CMK (cell line): ENCODE measurements at places on chromosomes 4 and X.

DNA sequence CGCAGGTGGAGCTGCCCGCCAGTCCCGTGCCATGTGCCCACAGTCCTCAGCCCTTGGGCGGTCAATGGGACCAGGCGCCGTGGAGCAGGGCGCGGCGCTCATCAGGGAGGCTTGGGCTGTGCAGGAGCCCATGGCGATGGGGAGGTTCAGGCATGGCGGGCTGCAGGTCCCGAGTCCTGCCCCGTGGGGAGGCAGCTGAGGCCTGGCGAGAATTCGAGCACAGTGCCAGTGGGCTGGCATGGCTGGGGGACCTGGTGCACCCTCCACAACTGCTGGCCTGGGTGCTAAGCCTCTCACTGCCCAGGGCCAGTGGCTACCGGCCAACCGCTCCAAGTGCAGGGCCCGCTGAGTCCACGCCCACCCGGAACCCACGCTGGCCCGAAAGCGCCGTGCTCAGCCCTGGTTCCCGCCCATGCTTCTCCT is 646.5 kb downstream of the GABRG1 start:
- DNase-seq = no peak

DNA sequence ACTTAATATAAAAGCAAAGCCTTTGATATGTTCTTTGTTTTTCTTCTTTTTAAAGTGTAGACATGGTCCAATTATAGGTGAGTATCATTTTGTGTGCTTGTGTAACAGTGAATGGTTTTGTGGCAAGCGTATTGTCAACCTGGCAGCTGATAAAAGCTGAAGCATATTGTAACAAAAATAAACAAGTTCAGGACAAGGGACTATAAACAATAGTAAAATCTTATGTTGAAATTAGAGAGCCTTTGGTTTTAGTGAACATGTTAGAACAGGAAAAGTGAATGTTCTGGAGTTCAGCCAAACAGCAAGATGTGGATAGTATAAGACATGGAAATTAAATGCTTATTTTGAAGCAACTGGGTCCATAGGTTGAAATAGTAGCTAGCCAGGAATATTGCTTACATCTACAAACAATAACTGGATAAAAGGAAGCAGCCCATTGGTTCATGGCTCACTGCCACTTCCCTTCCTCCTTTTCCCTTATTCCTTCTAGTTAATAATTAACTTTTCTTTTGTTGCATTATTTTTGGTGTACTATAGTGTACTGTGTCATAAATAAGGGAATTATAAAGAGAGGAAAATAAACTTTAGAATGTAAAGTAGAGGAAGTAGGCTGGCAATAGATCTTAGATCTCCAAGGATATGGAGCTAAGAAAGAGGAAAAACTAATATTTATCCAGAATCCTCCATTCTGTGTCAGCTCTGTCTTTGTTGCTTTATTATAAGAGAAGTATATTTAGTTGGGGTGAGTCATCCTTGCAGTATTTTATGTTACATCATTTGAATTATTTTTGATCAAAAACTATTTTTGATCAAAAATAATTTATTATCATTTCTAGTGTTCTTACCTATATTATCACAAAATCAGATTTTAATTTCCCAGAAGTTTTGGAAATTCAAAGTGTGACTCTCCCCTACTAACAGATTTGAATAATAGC is 65.6 kb downstream of the MRPL1 start:
- no peak for DNase-seq

GRCh38 chrX:1389181-1389992 is 2.5 kb downstream of the SLC25A6 start:
- no peak for DNase-seq

DNA sequence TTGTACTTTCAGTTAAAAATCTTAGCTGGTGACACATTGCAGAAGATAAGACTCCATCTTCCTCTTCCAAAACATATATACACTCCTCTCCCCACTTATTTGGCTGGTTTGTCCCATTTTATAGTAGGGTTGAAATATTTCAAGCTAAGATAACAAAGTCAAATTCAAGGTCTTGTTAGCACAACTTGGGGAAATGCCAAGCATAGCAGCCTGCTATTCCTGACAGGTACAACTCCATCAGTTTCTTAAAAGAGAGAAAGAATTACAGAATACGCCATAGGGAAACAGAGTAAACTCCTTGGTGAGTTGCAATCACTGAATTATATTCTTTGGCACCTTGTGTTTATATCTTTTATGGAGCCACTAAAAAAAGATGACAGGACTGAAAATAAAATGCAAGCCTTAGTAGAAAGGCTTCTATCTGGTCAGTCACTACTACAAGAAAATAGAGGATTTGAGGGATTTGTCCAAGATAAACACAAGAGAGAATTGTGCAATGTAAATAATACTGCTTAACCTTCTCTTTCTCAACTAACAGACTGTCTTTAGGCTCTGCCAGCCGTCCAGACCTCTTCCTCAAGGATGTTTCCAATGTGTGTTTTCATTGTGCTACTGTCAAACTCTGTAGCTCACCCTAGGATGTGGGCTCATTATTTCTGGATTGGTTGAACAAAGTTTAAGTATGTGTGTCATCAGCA is 170.3 kb downstream of the VEGFC start:
- DNase-seq = no peak

- DNase-seq = no peak
Observed at GRCh38 chr4:86554646-86555045, 39.5 kb upstream of the PTPN13 start.

DNA sequence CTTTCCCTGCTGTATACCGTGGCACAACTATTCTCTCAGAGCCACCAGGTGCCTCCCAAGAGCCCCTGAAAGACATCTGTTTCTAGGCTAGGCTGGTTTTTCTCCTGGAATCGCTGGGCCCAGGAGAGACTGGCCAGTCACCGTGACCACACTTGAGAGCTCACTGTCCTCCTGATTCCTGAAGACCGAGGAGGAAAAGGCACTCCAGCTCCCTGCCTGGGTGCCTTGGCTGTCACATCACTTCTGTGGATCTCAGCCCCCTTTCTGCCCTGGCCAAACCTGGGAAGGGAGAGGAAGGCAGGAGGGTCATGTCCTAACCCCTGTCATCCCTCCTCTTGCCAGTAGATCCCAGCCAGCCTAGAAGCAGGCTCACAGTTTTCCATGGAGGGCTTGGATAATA is 54.7 kb upstream of the LAS1L start:
- no peak for DNase-seq

DNA sequence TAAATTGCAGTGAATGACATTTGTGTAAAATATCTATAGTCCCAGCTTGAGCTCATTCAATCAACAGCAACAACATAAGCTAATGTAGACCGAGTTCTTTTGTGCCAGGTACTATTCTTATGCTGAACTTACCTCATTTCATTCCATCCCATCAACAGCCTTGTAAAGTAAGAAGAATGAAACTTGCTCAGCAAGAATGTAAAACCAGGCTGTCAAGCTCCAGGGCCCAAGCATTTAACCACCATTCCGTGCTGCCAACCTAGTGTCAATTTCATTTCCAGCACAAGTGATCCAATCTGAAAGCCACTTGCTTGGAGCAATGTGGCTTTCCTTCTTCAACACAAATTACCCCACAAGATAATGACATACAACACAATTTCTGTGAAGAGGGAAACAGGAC is 36.6 kb downstream of the RASSF6 start:
- no peak for DNase-seq

DNA sequence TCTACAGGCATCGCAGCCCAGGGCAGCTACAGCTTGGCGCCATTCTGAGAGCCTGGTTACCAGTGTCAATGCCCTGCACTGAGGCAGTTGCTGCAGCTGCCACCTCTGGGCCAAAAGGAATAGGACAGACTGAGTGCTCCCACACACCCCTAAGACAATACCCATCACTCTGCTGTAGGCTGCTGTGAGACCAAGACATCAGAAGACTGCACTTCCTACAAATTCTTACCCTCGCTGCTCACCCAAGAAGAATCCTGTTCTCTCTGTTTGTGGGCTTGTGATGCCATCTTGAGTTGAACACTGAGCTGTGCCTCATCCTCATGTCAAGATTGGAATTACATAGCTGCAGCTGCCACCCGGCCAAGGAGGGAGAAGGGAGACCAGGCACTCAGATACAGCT is 1847.0 kb upstream of the PCDH10 start:
- DNase-seq = no peak

DNA sequence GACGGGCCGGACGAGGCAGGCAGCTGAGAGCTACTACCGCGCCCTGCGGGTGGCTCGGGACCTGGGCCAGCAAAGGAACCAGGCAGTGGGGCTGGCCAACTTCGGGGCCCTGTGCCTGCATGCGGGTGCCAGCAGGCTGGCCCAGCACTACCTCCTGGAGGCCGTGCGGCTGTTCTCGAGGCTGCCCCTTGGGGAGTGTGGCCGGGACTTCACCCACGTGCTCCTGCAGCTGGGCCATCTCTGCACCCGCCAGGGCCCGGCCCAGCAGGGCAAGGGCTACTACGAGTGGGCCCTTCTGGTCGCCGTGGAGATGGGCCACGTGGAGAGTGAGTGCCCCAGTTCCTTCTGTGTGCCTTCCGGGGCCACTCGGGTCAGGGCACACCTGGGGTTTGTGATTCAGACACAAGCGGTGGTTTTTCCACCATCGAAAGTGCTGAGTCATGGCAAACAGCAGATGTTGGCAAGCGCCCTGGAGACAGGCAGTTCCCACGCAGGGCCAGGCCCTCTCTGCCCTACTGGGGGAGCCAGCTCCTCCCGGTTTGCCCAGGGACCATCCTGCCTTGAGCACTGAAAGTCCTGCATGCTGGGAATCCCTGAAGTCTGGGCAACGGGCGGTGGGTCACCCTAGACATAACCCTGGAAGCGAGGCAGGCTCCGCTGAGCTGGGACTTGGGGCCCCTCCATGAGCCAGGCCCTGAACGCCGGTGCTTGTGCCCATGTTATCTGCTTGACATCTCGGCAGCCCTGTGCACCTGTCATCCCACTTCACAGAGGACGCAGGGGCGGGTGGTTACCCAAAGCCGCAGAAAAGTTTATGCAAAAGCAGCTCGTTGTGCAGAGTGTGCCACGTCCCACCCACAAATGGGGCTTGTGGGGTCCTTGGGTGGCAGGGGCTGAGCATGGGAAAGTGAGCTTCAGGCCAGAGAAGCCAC is 29.5 kb downstream of the SH3TC1 start:
- DNase-seq = peak; percentile 48

GRCh38 chrX:9147726-9148125 is 113.8 kb upstream of the FAM9B start:
- DNase-seq = no peak

DNA sequence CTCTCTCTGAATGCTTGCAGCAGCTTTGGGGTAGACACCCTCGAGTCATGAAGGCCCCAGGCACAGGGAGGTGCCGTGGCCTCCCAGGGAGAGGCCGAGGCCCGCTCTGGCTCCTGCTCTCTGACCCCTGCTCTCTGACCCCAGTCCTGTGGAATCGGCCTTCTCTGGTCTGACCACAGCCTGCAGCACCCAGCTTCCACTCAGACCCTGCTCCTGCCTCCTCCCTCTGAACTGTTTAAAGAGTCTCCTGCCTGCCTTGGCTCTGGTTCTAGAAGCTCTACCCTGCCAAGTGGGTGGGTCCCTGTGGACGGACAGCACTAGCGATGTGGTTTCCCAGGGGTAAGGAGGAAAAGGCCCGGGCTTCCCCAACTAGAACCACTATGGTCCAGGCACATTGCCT is 78.2 kb upstream of the TMEM150C start:
- DNase-seq = no peak

DNA sequence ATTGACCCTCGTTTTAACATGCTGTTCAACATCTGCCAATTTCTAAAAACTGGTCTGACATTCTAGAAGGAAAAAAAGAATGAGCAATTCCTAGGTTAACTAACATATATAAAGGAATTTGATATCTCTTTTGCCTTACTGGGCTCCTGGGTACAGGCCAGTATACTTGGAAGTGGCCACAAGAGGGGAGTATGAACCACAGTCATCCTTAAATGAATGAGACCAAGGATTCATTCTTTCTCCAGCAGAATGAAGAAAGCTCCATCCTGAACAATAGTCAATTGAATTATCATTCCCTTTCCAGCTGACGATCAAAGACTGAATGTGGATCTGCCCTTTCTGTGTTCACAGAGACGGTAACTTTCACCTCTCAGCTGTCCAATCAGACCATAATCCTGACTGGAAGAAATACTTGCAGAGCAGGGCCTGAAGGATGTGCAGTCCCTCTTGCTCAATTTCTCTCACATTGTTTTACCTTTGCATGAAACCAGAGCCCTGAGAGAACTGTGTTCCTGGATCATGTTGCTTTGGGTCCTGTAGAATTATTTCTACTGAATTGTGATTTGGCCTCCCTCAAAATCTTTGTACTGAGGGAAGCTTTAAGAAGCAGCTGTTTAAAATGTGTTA is 14.8 kb upstream of the SPARCL1 start:
- no peak for DNase-seq

- DNase-seq = peak; percentile 67
Observed at GRCh38 chrX:37679888-37680287, 5.7 kb upstream of the XK start.

DNA sequence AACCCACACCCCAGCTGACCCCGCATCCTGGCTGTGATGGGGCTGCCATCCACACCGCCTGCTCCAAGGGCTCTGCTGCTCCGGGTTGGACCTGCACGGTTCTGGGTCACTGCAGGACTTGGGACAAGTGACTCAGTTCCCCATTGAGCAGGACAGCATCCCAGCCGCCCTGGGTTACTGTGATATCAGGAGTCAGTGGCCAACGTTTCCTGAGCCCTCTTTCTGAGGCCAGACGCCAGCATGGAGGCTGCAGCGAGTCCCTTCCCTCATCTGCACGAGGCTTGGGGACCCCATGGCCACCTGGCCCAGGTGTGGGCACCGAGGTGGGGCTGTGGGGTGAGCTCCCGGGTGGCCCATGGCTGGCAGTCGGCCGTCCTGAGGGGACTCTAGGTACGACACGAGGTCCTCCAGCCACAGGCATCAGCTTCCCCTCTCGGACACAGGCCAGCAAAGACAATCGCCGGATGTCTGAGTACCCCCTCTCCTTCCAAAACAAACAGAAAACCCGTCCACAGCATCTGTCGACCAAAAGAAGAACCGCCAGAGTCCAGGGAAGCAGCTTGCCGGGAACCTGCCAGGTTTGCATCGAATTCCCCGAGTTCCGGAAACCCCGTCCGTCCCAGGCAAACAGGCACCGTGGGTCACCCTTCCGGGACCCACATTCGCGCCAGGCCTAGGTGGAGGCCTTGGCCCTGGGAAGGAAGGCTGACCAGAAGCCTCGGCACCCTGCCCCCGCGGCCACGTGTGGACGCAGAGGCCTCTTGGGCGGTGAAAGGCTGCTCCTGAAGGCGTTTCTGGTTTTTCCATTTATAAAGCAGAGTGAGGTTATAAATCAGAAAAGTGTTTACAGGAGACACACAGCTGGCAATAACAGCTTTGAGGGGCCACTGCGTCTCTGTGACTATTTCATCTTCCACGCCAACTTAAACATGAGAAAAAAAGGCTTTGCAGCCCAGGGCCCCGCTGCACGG is 136.0 kb downstream of the FAM53A start:
- DNase-seq = no peak

- peak; percentile 26 for DNase-seq
Observed at GRCh38 chr4:138576684-138577083, 334.5 kb upstream of the SLC7A11 start.
